CD14-positive monocyte (primary cell): ENCODE measurements at places on chromosomes 12 and 14.
A peak's percentile ranks its signal among the peaks of the same experiment; 100 is the strongest.

GRCh38 chr14:55279384-55279783 is 8.2 kb downstream of the FBXO34 start:
- DNase-seq, result no peak

- no peak for DNase-seq
Observed at GRCh38 chr14:92525322-92526095, 11.9 kb downstream of the RIN3 start.

DNA sequence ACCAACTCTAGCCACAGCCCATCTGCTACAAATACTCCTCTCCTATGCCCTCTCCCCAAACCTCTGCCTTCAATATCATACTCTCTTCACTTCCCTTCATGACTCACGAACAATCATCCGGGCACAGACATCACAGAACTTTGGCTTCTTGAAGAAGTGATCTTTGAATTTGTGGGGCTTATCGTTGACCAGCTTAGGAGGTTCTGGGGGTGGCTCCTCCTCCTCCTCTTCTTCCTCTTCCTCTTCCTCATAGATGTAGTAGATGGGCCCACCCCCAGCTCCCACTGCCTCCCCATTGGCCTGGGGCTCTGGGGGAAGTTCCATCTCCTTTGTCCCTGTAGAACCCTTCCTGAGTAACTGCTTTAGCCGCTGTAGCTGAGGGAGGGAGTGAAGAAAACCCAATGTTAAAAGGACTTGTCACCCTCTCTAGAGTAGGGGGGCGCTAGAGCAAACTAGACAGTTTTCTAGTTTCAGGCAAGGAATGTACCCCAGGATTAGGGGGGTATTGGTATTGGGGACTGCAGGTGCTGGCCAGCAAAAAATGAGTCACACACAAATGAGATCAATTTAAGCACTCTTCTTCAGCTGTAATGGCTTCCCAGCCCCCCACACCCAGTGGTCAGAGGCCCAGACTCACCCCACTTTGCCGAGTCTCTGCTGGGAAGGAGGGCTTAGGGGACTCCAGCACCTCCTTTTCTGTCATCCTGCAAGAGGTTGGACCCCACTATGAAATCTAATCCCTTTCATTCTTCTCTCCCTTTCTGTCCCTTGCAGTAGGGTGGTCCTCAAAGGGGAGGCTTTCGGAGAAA is 1.8 kb downstream of the STAC3 start:
- peak; percentile 76 for DNase-seq

DNA sequence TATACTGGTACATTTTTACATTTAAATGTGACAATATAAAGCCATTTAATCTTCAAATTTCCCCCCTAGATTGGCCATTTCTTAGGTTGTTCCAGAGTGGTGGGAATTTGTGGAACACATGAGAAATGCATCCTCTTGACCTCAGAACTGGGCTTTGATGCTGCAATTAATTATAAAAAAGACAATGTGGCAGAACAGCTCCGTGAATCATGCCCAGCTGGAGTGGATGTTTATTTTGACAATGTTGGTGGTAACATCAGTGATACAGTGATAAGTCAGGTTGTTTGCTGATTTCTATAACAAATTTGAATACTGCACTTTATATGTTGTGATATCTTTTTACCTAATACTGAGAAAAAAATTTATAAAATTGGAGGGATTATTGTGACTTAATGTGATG is 7.6 kb upstream of the ZNF410 start:
- no peak for DNase-seq

- peak; percentile 41 for DNase-seq
Observed at GRCh38 chr14:21070610-21071224, 613 bp downstream of the ARHGEF40 start.
